Purkinje cell (primary cell): ENCODE measurements at places on chromosomes 16 and 17. TPM values are rescaled to one million over a fixed set of nuclear protein-coding genes. Genes with fewer than 3 reads are reported as not detected.

RHBDL3 gene
- 0.17 TPM in 1 of 2 replicates, not detected in the other for polyA plus RNA-seq

MAF gene
- 3.1 and 3.4 TPM in 2 replicates for polyA plus RNA-seq

CSF3 gene
- not detected in 2 replicates for polyA plus RNA-seq

GDE1 gene
- 142 and 151 TPM in 2 replicates for polyA plus RNA-seq

USH1G gene
- polyA plus RNA-seq, result not detected in 2 replicates

WNT9B gene
- not detected in 2 replicates for polyA plus RNA-seq

FMNL1 gene
- 2.4 and 4.0 TPM in 2 replicates for polyA plus RNA-seq

SPATA2L gene
- polyA plus RNA-seq, result 0.73 and 1.2 TPM in 2 replicates

KRTAP9-2 gene
- polyA plus RNA-seq, result not detected in 2 replicates

C16orf92 gene
- polyA plus RNA-seq, result 0.36 TPM in 2 replicates

CLEC19A gene
- polyA plus RNA-seq, result 4.4 TPM in 1 of 2 replicates, not detected in the other

MMP15 gene
- 1.7 and 4.4 TPM in 2 replicates for polyA plus RNA-seq

TOM1L2 gene
- 23.1 and 31.5 TPM in 2 replicates for polyA plus RNA-seq

ESRP2 gene
- polyA plus RNA-seq, result not detected in 2 replicates

FZD2 gene
- not detected in 2 replicates for polyA plus RNA-seq

MFAP4 gene
- 0.53 TPM in 1 of 2 replicates, not detected in the other for polyA plus RNA-seq

DNAI2 gene
- polyA plus RNA-seq, result not detected in 2 replicates

TOX3 gene
- 11.7 and 19.5 TPM in 2 replicates for polyA plus RNA-seq

RSL1D1 gene
- polyA plus RNA-seq, result 147 and 245 TPM in 2 replicates

TRAP1 gene
- 43.5 and 58.0 TPM in 2 replicates for polyA plus RNA-seq

CD300LB gene
- not detected in 2 replicates for polyA plus RNA-seq

VAT1L gene
- polyA plus RNA-seq, result 32.7 and 43.6 TPM in 2 replicates

TBC1D3L gene
- not detected in 2 replicates for polyA plus RNA-seq

DPEP3 gene
- not detected in 2 replicates for polyA plus RNA-seq

BRIP1 gene
- polyA plus RNA-seq, result 3.1 and 3.5 TPM in 2 replicates

BCL6B gene
- polyA plus RNA-seq, result not detected in 2 replicates

AANAT gene
- not detected in 2 replicates for polyA plus RNA-seq

NETO2 gene
- 79.7 and 88.3 TPM in 2 replicates for polyA plus RNA-seq

CD300LG gene
- not detected in 2 replicates for polyA plus RNA-seq

GAS7 gene
- 5.0 and 28.4 TPM in 2 replicates for polyA plus RNA-seq

TNRC6C gene
- polyA plus RNA-seq, result 3.9 and 4.4 TPM in 2 replicates

KRTAP3-2 gene
- not detected in 2 replicates for polyA plus RNA-seq

ABCC11 gene
- polyA plus RNA-seq, result 0.20 TPM in 1 of 2 replicates, not detected in the other

ABCC6 gene
- polyA plus RNA-seq, result 0.99 TPM in 1 of 2 replicates, not detected in the other

PSMD7 gene
- polyA plus RNA-seq, result 134 and 163 TPM in 2 replicates

SCARF1 gene
- polyA plus RNA-seq, result 0.31 and 0.45 TPM in 2 replicates

CAPN15 gene
- polyA plus RNA-seq, result 0.31 and 0.76 TPM in 2 replicates

ZCCHC14 gene
- 1.3 and 2.1 TPM in 2 replicates for polyA plus RNA-seq

DNASE1L2 gene
- polyA plus RNA-seq, result not detected in 2 replicates

TBX2 gene
- polyA plus RNA-seq, result not detected in 2 replicates

MLKL gene
- polyA plus RNA-seq, result not detected in 2 replicates

G6PC1 gene
- not detected in 2 replicates for polyA plus RNA-seq

CX3CL1 gene
- polyA plus RNA-seq, result 15.3 and 16.5 TPM in 2 replicates
